ENCODE measurements at places on chromosomes 3 and 15. TPM values are rescaled to one million over a fixed set of nuclear protein-coding genes. Genes with fewer than 3 reads are reported as not detected.

VGLL3 gene
- not detected for total RNA-seq

HYPK gene
- total RNA-seq = 22.0 TPM

DNA sequence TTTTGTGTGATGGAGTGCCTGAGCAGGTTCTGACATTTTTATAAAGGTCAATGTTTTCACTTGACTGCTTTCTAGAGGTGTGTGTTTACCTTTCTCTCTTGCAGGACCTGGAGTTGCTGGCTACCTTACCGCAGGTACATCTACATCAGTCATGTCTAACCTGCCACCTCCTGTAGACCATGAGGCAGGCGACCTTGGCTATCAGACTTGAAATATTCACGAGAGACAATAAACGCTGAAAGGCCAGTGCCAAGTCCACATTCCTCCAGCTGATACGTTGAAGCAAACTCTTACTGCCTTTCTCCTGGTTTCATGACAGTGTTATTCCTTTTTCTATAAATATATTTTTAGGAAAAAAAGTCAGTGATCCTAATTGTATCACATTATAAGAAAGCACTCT, 59.0 kb upstream of the ACKR4 start:
- no peak for DNase-seq
- H3K27me3 ChIP-seq = no peaks in the 10 kb centered on the region
- peaks cover 41% of the 10 kb centered on the region for H3K4me1 ChIP-seq
- H3K27ac ChIP-seq = no peak overlapping the region
- no peak overlapping the region for H3K4me3 ChIP-seq

SLC28A1 gene
- not detected for total RNA-seq

CDCP1 gene
- 1.2 TPM for total RNA-seq

GRCh38 chr15:53671545-53671944, 87.9 kb downstream of the WDR72 start:
- no peaks in the 10 kb centered on the region for H3K4me1 ChIP-seq
- H3K27ac ChIP-seq = no peak overlapping the region
- H3K4me3 ChIP-seq = no peak overlapping the region
- no peaks in the 10 kb centered on the region for H3K36me3 ChIP-seq
- DNase-seq = no peak
- no peaks in the 10 kb centered on the region for H3K27me3 ChIP-seq

NLGN1 gene
- total RNA-seq = not detected

DNA sequence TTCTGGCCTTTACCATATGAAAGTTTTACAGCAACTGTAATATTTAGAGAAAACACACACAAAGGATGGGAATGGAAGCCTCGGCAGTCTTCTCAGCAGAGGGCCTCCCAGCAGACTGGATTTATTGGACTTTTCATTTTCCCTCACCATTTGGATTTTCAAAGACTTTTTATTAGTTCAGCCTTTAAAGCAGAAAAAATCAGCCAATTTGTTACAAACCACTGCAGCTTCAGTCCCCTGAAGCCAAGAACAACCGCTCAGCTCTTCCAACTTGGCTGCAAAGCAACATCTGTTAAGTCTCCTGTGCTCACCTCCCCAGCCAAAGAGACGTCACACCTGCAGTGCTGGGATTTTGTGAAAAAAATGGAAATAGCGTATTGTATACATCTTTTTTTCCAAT, 120.8 kb downstream of the GMPS start:
- H3K36me3 ChIP-seq = no peaks in the 10 kb centered on the region
- peaks cover 4% of the 10 kb centered on the region for H3K27me3 ChIP-seq
- peaks cover 5% of the 10 kb centered on the region for H3K4me1 ChIP-seq
- DNase-seq = no peak

HLTF gene
- total RNA-seq = 22.6 TPM

TP63 gene
- 0.51 TPM for total RNA-seq

- H3K4me1 ChIP-seq = no peaks in the 10 kb centered on the region
- H3K27ac ChIP-seq = no peak overlapping the region
- H3K4me3 ChIP-seq = no peak overlapping the region
- no peaks in the 10 kb centered on the region for H3K36me3 ChIP-seq
Observed at GRCh38 chr15:62413786-62414185, 248.7 kb upstream of the C2CD4B start.

DNA sequence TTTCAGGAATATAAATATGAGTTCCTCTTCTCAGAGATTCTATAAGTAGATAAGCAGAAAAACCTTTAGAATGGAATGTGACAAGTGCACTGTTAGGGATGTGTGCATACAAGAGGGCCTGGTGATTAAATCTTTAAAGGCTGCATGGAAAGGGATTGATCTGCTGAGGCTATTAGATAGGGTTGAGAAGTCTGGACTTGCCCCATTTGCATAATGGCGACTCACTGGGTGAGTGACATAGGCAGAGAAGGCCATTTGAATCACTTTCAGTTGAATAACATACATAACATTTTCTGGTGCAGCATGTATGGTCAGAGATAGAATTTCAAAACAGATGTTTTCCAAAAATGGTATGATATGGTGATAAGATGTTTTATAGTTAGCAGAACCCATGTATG, 156.9 kb downstream of the ZNF621 start:
- no peak overlapping the region for H3K4me3 ChIP-seq
- H3K27ac ChIP-seq = no peak overlapping the region
- H3K27me3 ChIP-seq = peaks cover 7% of the 10 kb centered on the region

- no peaks in the 10 kb centered on the region for H3K4me1 ChIP-seq
- H3K27ac ChIP-seq = no peak overlapping the region
- no peak for DNase-seq
- no peaks in the 10 kb centered on the region for H3K36me3 ChIP-seq
- no peak overlapping the region for H3K4me3 ChIP-seq
Observed at GRCh38 chr3:151009981-151010380, 37.5 kb upstream of the CLRN1 start.

NDUFAF3 gene
- 129 TPM for total RNA-seq

GRCh38 chr3:197189623-197190022, 108.8 kb downstream of the DLG1 start:
- no peak for DNase-seq
- peaks cover 13% of the 10 kb centered on the region for H3K4me1 ChIP-seq
- no peaks in the 10 kb centered on the region for H3K27me3 ChIP-seq
- H3K27ac ChIP-seq = no peak overlapping the region

FRMD5 gene
- not detected for total RNA-seq

ATP13A3 gene
- 206 TPM for total RNA-seq

- peaks cover 7% of the 10 kb centered on the region for H3K27me3 ChIP-seq
- H3K4me1 ChIP-seq = no peaks in the 10 kb centered on the region
- no peaks in the 10 kb centered on the region for H3K36me3 ChIP-seq
- no peak for DNase-seq
- H3K4me3 ChIP-seq = no peak overlapping the region
- no peak overlapping the region for H3K27ac ChIP-seq
Observed at GRCh38 chr3:98984024-98984423, 82.5 kb upstream of the DCBLD2 start.

GRCh38 chr3:25849091-25849490, 59.2 kb downstream of the OXSM start:
- no peak overlapping the region for H3K27ac ChIP-seq
- no peak for DNase-seq
- peaks cover 3% of the 10 kb centered on the region for H3K27me3 ChIP-seq
- no peak overlapping the region for H3K4me3 ChIP-seq
- no peaks in the 10 kb centered on the region for H3K4me1 ChIP-seq
- no peaks in the 10 kb centered on the region for H3K36me3 ChIP-seq

GRCh38 chr3:117885011-117885441, 1149.6 kb downstream of the IGSF11 start:
- no peaks in the 10 kb centered on the region for H3K27me3 ChIP-seq
- no peak overlapping the region for H3K27ac ChIP-seq
- H3K4me3 ChIP-seq = no peak overlapping the region
- H3K4me1 ChIP-seq = no peaks in the 10 kb centered on the region

RASGRF1 gene
- total RNA-seq = not detected

CD96 gene
- 79.1 TPM for total RNA-seq

DNA sequence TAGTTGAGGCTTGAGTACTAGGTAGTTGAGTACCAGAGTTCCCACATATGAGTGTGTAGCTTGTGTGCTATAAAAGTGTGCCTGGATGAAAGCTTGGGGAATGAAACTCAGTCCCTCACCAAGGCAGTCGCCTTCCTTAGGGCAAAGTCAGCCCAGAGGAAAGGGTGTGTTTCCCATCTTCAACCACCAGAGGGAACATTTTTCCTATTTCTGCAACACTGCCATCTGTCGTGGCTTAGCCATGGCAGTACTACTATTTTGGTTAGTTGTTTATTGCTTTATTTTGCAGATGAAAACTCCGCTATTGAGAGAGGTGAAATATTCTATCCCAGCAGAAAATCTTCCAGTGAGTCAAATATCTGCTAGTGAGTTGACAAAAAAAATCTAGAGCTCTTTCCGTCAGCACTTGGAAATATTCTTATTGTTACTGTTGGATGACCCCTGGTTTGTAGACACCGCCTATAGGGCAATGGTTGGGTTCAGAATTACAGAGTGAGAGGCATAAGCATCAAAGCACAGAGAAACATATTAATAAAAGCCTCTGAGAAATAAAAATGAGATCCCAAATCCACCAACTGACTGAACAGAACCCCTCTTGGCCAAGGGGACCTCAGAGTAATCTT, 239.9 kb downstream of the CPNE4 start:
- peaks cover 10% of the 10 kb centered on the region for H3K4me1 ChIP-seq
- no peak overlapping the region for H3K4me3 ChIP-seq
- H3K27me3 ChIP-seq = no peaks in the 10 kb centered on the region
- peak; percentile 8 for DNase-seq

DNA sequence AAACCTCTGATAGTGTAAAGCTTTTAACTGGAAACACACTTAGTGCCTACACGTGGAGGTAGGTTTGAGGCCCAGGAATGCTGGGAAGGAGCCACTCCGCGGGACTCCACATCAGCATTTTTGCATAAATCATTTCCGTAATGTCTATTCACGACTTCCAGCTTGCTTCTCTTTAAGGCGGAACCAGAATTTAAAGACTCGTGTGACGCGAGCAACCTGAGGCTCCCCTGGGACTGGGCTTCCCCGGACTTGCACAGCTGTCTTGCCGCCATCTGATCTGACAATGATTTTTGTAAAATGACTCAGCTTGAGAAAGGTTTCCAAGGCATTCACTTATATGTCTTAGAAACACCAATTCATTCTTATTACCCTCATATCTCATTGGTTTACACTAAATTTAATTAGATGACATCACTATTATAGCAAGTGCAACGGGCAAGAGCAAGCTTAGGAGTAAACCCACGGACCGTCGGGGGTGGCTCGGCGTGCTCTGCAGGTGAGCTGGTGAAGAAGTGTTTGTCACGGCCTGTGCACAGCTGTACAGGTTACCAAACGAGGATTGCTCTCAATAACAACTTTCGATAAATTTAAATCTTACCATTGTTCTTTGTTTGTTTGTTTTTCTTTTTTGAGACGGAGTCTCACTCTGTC, 95.2 kb downstream of the CHSY1 start:
- H3K36me3 ChIP-seq = peaks cover 2% of the 10 kb centered on the region
- H3K27me3 ChIP-seq = no peaks in the 10 kb centered on the region
- DNase-seq = no peak
- H3K4me3 ChIP-seq = no peak overlapping the region

- H3K4me3 ChIP-seq = no peak overlapping the region
- H3K4me1 ChIP-seq = peaks cover 9% of the 10 kb centered on the region
- peak; percentile 71 for DNase-seq
- H3K27me3 ChIP-seq = peaks cover 22% of the 10 kb centered on the region
Observed at GRCh38 chr15:70299931-70300869, 202.5 kb upstream of the TLE3 start.

MINAR1 gene
- total RNA-seq = 0.93 TPM

GRCh38 chr15:74373731-74374647, 6.5 kb upstream of the CYP11A1 start:
- no peaks in the 10 kb centered on the region for H3K36me3 ChIP-seq
- peak overlapping the region; percentile 85 for H3K4me3 ChIP-seq
- H3K27ac ChIP-seq = peak overlapping the region; percentile 78
- peak; percentile 90 for DNase-seq

SCAMP5 gene
- 2.0 TPM for total RNA-seq

GRCh38 chr3:105938101-105938500, 69.3 kb upstream of the CBLB start:
- H3K36me3 ChIP-seq = peaks cover 3% of the 10 kb centered on the region
- no peak overlapping the region for H3K4me3 ChIP-seq
- no peaks in the 10 kb centered on the region for H3K27me3 ChIP-seq
- H3K4me1 ChIP-seq = peaks cover 5% of the 10 kb centered on the region
- no peak overlapping the region for H3K27ac ChIP-seq
- no peak for DNase-seq

RLBP1 gene
- total RNA-seq = not detected

CCR8 gene
- total RNA-seq = 8.9 TPM

VEPH1 gene
- not detected for total RNA-seq

GRCh38 chr3:31406896-31407295, 125.8 kb upstream of the STT3B start:
- peaks cover 2% of the 10 kb centered on the region for H3K27me3 ChIP-seq
- H3K36me3 ChIP-seq = no peaks in the 10 kb centered on the region
- no peak overlapping the region for H3K27ac ChIP-seq
- no peaks in the 10 kb centered on the region for H3K4me1 ChIP-seq
- DNase-seq = no peak

DNA sequence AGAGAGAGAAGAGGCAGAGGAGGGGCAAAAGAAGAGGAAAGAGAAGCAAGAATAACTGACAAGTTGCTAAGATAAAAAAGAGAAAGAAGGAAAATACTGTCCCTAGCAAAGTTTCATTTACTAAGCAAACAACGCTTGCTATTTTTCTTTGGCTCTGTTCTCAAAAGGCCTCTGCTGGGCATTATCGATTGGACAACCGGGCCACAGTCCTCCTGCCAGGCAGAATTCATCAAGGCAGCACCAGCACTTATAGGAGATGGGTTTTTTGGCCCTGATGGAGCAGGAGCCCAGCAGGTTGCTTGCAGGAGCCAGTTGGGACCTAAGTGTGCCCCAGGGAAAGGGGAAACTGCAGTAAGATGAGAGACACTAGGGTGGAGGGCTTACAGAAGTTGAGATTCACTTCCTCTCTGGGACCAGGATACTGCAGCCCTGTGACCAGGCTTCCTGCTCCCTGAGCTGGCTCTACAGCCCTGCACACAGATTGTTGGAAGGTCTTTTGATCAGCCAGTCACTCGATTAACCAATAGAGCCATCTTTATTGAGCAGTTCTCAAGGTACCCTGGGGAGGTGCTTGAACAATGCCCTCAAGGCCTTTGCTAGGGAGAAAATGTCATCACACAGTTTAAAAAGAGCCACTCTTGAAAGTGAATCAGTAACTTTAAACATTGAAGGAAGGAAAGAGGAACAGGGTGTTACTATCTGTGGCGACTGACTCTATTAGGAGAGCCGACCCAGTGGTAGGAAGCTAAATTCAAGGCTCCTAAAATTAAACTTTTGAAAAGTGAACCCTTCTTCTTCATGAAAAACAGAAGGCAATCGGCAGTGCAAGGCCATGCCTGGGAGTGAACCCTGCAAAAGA, 28.8 kb upstream of the GLCE start:
- H3K4me3 ChIP-seq = no peak overlapping the region
- H3K4me1 ChIP-seq = no peaks in the 10 kb centered on the region
- H3K27ac ChIP-seq = peak overlapping the region; percentile 16

UROC1 gene
- total RNA-seq = not detected

CYP19A1 gene
- total RNA-seq = 0.24 TPM

GOLGA8R gene
- total RNA-seq = 2.8 TPM

- no peak overlapping the region for H3K27ac ChIP-seq
- H3K36me3 ChIP-seq = no peaks in the 10 kb centered on the region
- no peak for DNase-seq
- no peak overlapping the region for H3K4me3 ChIP-seq
- H3K27me3 ChIP-seq = peaks cover 3% of the 10 kb centered on the region
- no peaks in the 10 kb centered on the region for H3K4me1 ChIP-seq
Observed at GRCh38 chr3:69563981-69564380, 175.3 kb upstream of the MITF start.

GRCh38 chr3:183357564-183358079, 70.8 kb downstream of the MCF2L2 start:
- no peak overlapping the region for H3K4me3 ChIP-seq
- H3K27ac ChIP-seq = no peak overlapping the region
- H3K4me1 ChIP-seq = peaks cover 11% of the 10 kb centered on the region
- H3K27me3 ChIP-seq = no peaks in the 10 kb centered on the region

- H3K36me3 ChIP-seq = peaks cover 48% of the 10 kb centered on the region
- peaks cover 1% of the 10 kb centered on the region for H3K27me3 ChIP-seq
- peaks cover 85% of the 10 kb centered on the region for H3K4me1 ChIP-seq
- peak overlapping the region; percentile 59 for H3K27ac ChIP-seq
- peak overlapping the region; percentile 31 for H3K4me3 ChIP-seq
Observed at GRCh38 chr3:112464264-112464663, 35.0 kb downstream of the BTLA start.
